ENCODE measurements at places on chromosomes 2 and 18.
A peak's percentile ranks its signal among the peaks of the same experiment; 100 is the strongest.

DNA sequence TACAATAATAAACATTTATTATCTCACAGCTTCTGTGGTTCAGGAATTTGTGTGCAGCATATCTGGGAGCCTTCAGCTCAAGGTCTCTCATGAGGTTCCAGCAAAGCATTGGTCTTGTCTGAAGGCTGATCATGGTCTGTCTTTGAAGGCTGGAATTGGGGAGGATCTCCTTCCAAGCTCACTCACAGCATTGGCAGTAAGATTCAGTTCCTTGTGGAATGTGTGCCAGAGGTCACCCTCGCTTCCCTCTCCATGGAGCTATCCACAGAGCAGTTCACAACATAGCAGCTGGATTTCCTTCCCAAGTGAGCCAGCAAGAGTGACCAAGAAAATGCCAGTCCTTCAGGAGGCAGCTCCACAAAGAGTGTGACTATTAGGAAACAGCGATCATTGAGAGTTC, 202.2 kb upstream of the ST6GAL2 start:
- no peak for DNase-seq

- no peak for DNase-seq
Measured at GRCh38 chr2:143819190-143819735, 690.0 kb downstream of the ARHGAP15 start.

- DNase-seq = peak; percentile 76
Measured at GRCh38 chr2:64654063-64654811, 524 bp upstream of the SERTAD2 start.

- DNase-seq = no peak
Measured at GRCh38 chr2:190280565-190281350, 38.9 kb downstream of the HIBCH start.

- no peak for DNase-seq
Measured at GRCh38 chr18:45687621-45688020, 36.4 kb upstream of the SLC14A1 start.

- no peak for DNase-seq
Measured at GRCh38 chr18:50803592-50803991, 16.2 kb downstream of the MRO start.

GRCh38 chr2:126703311-126703710, 47.4 kb downstream of the GYPC start:
- DNase-seq = no peak

- DNase-seq = no peak
Measured at GRCh38 chr2:13819896-13820295, 812.6 kb upstream of the LRATD1 start.

- no peak for DNase-seq
Measured at GRCh38 chr18:35739778-35740177, 158.2 kb downstream of the GALNT1 start.

- DNase-seq = no peak
Measured at GRCh38 chr2:163859951-163860350, 124.1 kb upstream of the FIGN start.

DNA sequence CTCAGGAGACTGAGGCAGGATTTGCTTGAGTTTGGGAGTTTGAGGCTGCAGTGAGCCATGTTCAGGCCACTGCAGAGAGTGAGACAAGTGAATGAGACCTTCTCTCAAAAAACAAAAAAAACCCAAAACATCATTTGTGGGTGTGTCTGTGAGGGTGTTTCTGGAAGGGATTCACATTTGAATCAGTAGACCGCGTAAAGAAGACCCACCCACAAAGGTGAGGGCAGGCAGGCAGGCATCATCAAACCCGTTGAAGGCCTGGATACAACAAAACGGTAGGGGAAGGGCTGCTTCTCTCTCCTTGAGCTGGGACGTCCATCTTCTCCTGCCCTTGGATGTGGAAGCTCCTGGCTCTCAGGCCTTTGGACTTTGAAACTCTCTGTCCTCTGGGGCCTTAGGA, 25.4 kb downstream of the CDKL4 start:
- DNase-seq = no peak

DNA sequence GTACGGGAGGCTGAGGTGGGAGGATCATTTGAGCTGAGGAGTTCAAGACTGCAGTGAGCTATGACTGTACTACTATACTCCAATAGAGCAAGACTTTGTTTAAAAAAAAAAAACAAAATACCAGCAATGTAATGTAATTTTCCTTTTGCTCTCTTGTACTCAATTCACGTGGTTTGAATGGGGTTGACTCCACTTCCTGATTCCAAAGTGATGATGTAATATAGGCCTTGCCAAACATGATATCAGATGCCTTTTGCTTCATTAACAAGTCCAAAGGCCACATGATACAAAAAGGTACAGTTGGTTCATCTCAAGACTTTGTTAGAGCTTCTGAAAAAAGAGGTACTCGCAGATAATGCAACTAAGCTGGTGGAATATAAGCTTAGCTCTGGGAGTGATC, 321.8 kb downstream of the ZEB2 start:
- no peak for DNase-seq

DNA sequence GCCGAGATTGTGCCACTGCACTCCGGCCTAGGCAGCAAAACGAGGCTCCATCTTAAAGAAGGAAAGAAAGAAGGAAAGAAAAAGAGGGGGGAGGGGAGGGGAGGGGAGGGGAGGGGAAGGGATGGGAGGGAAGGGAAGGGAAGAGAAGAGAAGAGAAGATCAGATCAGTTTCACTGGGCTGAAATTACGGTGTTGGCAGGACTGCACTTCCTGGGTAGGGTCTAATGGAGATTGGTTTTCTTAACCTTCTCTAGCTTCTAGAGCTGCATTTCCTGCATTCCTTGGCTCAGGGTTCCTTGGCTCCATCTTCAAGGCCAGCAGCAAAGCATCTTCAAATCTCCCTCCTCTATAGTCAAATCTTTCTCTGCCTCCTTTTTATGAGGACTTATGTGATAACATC, 349.1 kb upstream of the CRIM1 start:
- no peak for DNase-seq

DNA sequence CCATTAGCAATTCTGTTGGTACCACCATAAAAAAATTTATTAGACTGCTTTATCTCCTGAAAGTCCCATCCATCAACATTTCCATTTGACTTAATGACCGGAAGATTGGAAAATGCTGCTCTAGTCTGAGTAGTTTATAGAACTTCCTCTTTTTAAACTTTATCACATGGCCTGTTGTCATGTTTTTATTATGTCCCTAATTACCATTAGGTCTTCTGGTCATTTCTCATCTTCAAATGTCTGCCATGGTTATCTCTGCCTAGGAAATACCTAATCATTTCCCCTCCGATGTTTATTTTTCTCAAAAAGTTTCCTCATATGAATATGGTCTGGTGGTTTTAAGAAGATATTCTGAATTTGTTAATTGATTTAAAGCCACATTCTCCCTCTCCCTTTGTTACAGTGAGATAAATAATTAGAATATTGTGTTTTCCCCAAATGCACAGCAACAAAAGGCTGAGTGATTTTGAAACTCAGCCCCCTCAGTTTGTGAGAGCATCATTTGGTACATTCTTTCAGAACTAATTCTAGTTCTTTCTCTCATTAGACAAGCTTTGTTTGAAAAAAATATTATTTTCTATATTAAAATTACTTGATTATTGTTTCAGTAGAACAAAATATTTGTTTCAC, 317.1 kb upstream of the ST6GAL2 start:
- DNase-seq = no peak

DNA sequence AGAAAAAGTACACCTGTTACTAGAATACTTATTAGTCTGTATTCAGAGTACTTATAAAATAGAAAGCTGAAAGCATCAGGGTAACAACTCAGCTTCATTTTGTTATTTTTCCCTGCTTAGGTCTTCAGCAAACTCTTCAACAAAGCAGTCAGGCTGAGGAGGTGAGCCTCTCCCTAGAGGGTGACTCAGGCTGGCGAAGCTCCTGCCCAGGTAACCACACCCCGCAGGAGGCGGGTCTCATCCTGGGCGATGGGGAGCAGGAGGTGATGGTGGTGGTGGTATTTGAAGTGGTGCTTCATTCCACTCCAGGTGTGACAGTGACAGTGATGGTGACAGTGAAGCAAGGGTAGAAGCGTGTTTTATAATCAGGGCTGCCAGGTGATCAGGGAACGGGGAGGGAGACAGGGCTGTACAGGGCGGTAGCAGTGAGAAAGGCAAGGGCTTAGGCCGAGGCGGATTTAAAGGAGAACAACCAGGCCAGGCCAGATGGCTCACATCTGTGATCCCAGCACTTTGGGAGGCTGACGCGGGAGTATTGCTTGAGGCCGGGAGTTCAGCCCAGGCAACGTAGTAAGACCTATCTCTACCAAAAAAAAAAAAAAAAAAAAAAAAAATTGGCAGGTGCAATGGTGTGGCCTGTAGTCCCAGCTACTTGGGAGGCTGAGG, 127.1 kb downstream of the SOCS6 start:
- DNase-seq = no peak

DNA sequence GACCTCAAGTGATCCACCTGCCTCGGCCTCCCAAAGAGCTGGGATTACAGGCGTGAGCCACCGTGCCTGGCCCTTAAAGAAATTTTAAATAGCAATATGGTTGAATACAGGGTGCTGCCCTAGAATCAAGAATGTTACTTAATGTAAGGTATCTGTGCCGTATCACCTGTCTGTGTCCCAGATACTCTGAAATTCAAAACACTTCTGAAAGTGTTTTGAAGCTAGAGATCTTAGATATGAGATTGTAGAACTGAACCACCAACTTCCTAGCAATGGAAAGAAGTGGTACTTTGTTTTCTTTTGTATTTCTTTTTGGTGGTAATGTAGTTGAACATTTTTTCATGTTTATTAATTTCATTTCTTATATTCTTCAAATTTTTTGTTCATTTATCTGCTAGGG, 13.0 kb downstream of the PTPN4 start:
- DNase-seq = no peak

DNA sequence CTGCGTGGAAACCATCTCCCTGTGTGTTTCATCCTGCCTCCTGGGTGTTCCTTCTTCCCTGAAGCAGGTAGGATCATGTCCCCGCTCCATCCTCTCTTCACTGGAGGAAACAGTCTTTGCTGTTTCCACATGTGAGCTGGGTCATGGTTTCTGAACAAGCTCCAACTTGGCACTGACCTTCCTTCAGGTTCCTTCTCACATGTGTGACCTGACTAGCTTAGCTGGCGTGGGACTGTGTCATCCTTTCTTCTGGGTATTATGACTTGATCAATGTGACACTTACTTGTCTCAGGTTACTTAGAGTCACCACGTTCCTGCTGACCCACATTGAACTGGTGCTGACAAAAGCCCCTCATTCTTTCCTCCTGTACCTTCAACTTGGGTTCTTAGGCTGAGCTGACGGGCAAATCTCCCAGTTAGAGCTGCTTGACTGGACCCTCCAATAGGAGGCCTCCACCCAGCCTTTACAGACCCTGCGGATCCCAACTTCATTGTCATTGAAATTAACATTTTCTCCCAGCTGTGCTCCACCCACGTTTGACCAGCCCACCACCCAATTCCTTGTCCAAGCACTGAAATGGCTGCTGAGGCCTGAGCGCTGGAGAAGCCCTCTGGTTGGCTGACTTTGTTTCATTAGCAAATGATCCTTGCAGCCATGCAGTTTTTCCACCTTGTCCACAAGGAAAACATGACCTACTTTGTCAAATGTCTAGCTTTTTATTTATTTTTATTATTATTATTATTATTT, 128.1 kb downstream of the DDX1 start:
- no peak for DNase-seq

GRCh38 chr2:31137211-31138036, 816 bp downstream of the GALNT14 start:
- DNase-seq = no peak

- DNase-seq = no peak
Measured at GRCh38 chr18:8142131-8142711, 467.0 kb upstream of the RAB12 start.

DNA sequence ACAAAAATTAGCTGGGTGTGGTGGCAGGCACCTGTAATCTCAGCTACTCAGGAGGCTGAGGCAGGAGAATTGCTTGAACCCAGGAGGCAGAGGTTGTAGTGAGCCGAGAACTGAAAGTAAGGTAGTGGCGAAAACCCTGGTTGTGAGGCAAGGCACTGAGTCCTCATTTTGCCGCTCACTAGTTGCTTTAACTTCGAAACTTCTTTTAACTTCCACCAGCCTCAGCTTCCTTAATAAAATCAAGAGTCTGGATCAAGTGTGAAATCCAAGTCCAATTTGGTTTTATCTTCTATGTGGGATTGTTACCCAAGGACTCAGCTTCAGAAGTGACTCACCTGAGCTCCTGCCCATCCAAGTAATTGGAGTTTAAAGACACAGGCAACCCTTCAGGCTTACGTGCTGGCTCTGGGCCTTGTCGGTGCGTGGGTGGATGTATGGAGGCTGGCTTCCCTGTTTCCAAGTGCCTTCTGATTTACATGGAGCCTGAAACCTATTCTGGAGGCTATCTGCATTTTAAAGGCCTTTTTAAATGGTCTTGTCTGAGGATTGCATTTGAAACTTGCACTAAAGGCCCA, 374.2 kb upstream of the ID2 start:
- no peak for DNase-seq

DNA sequence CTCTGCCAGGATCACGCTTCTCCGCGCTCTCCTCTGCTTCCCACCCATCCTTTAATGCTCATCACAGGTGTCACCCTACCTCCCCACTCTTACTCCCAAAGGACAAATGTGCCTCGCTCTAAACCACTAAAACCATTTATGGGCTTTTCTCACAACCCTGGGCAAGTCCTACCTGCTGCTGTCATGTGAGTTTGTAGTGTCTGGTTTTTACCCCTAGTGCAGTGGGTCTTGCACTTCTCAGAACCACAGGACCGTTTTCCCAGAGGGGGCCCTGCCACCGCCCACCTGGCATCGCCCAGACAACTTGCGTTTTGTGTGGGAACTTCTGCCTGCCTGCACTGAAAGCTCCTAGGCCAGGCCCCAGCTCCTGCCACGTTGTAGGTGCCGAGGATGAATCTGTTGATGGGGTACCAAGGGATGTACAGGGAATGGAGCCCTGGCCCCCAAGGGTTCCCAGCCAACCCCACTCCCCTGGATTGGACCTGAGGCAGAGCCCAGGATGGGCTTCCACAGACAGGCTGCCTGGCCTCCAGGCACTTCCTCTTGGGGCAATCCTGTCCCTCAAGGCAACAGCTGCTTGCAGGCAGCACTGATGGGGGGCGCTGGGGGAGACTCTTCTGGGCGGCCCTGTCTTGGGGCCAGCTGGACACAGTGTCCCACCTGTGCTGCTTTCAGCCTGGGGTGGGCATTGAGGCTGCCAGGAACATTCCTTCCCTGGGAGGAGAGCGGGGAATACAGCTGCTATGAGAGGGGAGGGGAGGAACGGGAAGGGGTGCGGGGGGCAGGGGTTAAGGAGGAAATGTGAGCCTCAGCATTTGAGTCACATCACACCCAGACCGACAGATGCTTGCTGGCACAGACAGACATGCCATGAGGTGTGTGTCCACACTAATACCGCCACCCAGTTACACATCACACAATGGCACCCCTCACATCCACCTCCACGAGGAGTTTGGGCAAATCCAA, 176.3 kb downstream of the ZFP36L2 start:
- no peak for DNase-seq

GRCh38 chr2:201644001-201644400, 698 bp upstream of the TMEM237 start:
- DNase-seq = no peak

GRCh38 chr2:174012347-174013314, 47.5 kb upstream of the SP3 start:
- DNase-seq = no peak

- DNase-seq = no peak
Measured at GRCh38 chr2:21288739-21289520, 165.2 kb downstream of the TDRD15 start.

GRCh38 chr2:177721818-177722567, 329.4 kb downstream of the AGPS start:
- DNase-seq = no peak

GRCh38 chr18:2050702-2051201, 520.6 kb downstream of the METTL4 start:
- no peak for DNase-seq
